NCI-H1436 treated with DMSO at 0.1 percent for 48 hours (cell line): ENCODE measurements at places on chromosomes 1 and 21.

- DNase-seq = no peak
Measured at GRCh38 chr1:164718821-164719220, 159.8 kb downstream of the PBX1 start.

- DNase-seq = no peak
Measured at GRCh38 chr1:223393275-223394214, at the start of gene CCDC185. Gene CCDC185 (plus strand): TSS chr1:223393415. CDS start chr1:223393476, 61 bp downstream.

GRCh38 chr1:63950023-63950422, 176.2 kb downstream of the ROR1 start:
- no peak for DNase-seq

DNA sequence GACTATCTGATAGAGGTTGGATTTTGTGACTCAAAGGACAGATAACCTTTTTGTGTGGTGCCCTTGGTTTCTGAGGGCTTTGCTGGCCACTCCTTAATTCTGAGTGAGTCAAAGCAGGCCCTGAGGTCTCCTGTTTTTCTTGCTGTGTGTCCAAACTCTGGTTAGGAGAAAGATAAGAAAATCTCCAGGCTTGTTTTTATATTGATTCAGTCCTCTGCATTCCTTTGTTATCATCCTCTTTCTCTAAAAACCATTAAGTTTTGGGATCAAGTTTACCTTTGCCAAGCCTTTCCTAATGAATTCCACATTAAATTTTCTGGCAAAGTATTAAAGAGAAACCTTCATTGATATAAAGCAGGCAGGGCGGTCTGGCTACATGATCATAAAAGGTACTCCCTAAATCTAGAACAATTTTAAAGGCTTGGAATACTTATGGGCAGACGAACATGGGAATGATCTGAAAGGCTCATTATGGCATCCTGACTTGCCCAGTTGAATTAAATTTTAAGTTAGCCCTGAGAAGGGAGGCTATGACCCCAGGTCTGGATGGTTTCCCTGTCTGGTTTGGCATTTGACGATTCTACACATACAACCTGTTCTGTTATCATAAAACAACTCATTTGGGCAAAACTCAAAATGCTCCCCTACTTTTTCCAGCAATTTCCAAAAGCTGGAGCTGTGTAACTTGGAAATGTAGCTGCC, 20.8 kb downstream of the ZBTB8B start:
- DNase-seq = no peak

GRCh38 chr21:36918291-36918690, 48.2 kb downstream of the HLCS start:
- no peak for DNase-seq

- no peak for DNase-seq
Measured at GRCh38 chr1:201763455-201764140, 65.4 kb upstream of the IPO9 start.

DNA sequence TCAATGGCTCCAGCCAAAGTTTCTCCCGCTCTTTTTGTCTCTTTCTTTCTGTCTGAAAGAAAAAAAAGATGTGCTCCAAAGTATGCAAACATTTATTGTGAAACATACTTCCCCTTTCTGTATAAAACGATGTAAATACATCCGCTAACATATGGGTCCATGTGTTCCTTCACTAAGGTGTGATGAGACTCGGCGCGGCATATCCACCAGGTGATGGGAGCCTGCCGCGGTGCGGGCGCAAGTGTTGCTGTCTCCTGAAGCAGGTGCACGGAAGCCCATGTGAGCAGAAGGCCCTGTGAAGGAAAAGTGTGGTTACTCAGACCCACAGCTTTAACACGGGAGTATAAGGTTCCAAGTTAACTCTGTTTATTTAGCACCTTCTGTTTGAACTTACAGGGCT, 466.6 kb upstream of the C1orf87 start:
- no peak for DNase-seq

DNA sequence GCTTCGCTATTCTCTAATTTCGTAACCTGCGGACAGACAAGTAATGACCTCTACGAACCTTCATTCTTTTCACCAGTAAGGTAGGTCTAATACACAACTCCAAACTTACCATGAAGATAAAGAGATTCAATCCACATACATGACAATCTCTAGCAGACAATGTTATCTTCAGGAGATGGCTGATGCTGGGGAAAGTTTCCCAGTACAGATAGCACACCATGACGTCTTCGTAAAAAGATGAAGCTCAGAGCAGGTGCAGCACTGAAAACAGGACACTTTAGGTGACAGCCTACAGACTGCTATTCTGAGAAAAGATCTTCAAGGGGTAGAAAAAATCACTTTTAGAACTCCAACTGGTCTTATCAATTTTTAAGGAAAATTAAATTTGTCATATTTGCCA, 41.3 kb downstream of the ZNF281 start:
- DNase-seq = no peak

DNA sequence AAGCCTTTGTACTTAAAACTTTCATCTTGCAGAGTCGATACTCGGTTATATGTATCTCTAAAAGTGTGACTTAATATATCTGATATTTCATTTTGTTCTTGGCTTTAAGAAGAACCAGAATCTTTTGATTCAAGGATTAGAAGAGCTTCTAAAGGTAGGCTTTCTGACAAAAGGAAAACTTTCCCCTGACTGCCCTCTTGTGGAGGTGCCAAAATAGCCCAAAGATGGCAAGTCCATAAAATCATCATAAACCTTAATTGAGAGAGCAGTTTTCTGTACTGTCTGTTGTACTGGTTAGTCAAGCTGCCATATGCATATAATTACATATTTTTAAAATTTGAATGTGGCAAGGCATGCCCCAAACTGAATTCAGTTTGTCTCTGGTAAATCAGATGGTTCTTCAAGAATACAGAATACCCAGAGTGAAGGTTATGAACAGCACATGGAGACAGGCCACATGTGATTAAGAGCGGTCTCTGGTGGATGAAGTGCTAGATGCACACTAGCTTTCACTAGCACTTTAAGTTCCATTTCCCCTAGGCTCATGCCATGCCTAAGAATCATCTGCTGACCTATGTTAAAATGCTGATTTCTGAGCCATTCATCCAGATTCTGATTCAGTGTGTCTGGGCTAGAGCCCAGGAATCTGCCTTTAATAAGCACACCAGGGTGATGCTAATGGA, 27.7 kb upstream of the ELAVL4 start:
- no peak for DNase-seq

GRCh38 chr1:51784997-51785421, 93.5 kb downstream of the NRDC start:
- no peak for DNase-seq

DNA sequence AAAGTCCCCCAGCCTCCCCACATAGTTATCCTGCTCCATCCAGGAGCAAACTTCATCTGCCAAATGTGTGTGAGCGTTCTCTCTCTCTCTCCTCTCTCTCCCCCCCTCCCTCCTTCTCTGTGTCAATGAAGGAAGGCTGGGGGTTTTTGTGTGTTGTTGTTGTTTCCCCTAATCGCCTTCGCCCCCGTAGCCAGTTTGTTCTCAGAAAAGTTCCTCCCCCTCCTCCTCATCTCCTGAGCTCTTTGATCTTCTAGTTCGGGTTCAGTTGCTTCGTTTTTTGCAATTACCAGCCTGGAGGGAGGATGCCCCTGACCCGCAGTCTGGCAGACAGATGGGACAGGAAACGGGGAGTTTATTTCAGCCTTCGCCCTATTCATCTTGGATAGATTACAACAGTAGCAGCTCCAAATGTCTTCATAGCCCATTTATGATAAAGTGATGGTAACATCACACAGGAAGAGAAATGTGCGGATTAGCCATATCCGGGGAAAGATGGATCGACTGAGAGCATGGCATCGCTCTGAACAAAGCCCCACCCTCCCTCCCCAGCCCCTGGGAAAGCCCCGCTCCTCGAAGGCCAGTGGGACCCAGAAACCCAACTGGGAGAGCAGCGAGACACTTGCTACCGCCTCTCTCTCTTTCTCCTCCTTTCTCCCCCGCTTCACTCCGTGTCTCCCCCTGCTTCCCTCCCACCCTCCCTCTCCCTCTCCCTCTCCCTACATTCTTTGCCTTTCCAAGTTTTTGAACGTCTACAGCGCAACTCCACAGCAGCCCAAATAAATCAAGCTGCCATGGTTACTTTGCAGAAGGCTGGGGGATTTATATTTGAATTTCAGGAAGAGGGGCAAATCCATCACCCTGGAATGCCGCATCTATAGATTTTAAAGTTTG, 139.7 kb upstream of the ARHGEF16 start:
- DNase-seq = no peak

DNA sequence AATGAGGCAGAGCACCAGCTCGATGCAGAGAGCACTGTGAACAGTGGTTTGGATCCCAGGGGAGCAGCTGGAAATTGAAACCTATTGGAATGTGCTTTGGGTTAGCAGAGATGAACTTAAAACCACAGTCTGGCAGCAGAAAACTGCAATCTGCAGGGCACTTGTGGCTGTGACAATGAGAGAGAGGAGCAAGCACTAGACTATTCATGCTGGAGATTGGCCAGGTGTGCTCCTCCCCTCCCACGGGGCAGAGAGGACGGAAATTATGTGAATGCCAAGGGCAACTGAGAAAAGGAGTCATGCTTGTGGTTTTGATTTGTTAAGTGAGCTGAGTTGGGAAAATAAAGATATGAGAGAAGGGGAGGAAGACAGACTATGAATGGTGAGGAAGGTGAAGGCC, 38.1 kb downstream of the HSD3B2 start:
- DNase-seq = no peak

DNA sequence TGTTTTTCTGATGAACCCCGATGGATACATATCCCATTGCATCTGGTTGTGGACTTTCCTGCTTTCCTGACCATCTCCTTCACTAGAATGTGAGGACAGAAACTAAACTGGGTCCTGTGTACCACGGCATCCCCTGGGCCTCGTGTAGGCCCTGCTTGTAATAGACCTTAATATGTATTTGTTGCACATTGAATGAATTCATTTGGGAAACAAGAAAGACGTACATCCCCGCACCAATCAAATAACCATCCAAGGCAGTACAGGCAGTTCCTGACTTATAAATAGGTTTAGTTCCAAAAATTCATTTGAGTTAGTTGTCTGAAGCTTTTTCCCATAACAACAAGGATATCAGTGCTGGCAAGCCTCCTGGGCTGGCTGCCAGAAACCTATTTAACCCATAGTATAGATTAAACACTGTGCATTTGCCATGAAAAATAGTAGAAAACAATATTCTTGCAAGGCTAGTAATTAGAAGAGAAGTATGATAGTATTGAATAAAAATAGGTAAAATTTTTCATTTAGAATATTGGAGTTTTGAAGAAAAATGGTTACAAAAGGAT, 81.8 kb upstream of the CD34 start:
- DNase-seq = no peak

GRCh38 chr1:77290576-77290975, 8.8 kb downstream of the AK5 start:
- no peak for DNase-seq

- no peak for DNase-seq
Measured at GRCh38 chr21:18917622-18918021, 514.0 kb upstream of the TMPRSS15 start.

- no peak for DNase-seq
Measured at GRCh38 chr1:57470036-57470435, 46.2 kb upstream of the DAB1 start.

- no peak for DNase-seq
Measured at GRCh38 chr1:212536586-212536985, 72.0 kb upstream of the ATF3 start.

- DNase-seq = no peak
Measured at GRCh38 chr1:107122225-107122624, 18.6 kb upstream of the NTNG1 start.

DNA sequence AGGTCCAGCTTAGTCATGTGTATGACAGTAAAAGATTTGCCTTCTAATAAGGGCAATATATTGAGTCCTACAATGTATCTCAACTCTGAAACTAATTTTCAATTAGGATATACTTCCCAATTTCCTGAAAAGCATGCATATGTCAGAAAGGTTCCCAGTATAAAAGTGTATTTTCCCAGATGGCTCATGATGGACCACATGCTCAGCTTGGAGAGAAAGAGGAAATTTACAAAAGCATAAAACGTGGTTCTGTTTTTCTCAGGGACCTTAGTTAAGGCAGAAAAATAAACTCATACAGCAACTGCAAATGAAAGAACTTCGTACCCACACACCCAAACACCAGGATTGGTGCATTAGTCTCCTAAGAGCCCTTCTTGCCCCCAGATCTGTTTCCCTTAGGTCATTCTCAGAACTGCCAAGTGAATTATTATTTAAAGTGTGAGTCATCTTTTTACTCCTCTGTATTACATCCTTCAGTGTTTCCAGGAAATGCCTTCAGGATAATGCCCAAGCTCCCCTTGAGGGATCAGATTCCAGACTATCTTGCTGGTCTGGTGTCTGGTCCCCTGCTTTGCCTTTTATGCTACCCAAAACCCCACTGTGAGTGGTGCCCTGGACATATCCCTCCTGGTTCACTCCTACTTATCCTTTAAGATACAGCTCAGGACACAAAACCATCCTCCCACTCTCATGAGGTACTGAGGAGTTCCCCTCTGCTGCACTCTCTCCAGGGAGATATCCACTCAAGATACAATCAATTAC, 57.4 kb downstream of the SSX2IP start:
- DNase-seq = no peak

DNA sequence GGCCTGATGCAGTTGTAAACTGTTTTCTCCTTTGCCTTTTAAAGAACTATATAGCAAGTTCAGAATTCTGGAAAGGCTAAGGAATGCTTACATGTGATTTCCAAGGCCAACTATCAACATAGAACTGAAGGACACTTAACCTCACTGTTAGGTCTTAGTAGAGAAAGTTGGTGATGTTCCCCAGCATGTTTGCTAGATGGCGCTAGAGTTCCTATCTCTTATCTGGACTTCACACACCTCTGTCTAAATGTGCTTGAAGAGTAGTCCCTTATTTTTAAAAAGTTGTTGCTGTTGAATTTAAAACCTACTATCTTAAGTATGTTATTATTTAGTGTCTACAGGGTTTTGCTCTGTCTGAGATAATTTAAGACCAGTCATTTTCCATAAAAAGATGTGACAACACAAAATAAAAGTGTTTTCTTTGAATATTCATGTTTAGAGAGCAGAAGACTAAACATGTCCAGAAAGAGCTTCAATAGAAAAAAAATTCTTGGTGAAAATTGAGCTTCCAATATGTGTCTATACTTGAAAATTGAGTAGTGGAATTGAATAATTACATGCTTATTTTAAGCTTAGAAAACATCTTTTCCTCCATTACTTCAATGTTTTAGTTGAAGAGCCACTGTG, 237.3 kb downstream of the S1PR1 start:
- no peak for DNase-seq

GRCh38 chr1:50829014-50829958, 130.8 kb downstream of the FAF1 start:
- DNase-seq = no peak

GRCh38 chr1:92705446-92705845, 79.5 kb downstream of the EVI5 start:
- no peak for DNase-seq

GRCh38 chr1:25042331-25043227, 112.5 kb upstream of the RUNX3 start:
- no peak for DNase-seq
